ENCODE measurements at places on chromosomes 2 and 18. TPM values are rescaled to one million over a fixed set of nuclear protein-coding genes. Genes with fewer than 3 reads are reported as not detected.

DNA sequence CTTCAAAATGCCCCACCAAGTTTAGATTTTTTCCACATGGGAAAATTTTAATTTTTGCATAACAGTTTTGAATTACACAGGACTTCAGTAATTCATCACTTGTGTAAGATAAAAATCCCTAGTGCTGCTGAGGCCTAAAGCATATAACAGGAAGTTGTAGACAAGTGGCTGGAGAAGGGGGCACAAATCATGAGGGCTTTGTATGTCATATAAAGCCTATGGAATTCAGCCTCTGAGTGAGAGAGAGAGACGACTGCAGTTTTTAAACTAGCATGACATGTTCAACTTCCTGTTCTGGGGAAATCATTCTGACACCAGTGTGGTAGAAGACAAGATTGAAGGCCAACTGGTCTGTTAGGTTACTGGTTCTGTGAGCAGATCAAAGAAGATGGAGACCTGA, 187.3 kb upstream of the CHST9 start:
- H3K27ac ChIP-seq = no peak overlapping the region
- DNase-seq = no peak
- no peak overlapping the region for H3K4me3 ChIP-seq
- H3K36me3 ChIP-seq = no peaks in the 10 kb centered on the region
- H3K4me1 ChIP-seq = no peaks in the 10 kb centered on the region

DNA sequence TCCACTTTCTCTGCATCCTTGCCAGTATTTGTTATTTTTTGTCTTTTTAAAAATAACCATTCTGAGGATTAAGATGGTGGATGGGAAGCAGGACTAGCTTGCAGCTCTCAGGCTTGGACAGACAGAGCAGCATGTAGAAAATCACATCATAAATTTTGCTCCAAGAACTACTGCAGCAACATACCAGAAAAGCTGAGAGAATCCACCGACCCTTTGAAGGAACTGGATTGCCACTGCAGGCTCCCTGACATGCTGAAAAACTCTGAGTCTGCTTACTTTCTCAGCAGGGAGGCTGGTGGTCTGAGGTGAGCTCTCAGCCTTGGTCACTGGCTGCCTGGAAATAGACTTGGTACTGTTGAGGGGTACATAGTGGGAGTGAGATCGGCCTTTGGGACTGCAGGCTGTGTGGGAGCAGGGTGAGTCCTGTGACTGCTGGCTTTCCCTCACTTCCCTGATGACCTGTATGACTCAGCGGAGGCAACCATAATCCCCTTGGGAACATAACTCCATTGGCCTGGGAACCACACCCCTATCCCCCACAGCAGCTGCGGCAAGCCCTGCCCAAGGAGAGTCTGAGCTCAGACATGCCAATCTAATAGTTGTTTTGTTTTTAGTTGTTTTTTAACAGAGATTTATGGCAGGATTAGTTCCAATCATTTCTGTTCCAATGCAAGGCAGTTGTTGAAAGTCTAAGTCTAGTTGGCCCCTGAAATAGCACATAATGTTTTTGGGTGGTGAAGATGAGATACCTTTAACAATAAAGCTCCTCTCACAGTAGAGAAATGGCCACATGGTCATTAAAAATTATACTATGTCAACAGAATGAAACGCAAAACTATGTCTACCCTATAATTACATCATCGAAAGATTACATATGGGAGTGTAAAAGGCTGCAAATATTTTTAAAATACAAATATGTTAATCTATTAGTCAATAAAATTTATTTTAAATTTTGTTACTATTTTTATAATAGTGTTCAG, 414.2 kb upstream of the CHAC2 start:
- no peaks in the 10 kb centered on the region for H3K27me3 ChIP-seq
- DNase-seq = no peak
- no peaks in the 10 kb centered on the region for H3K36me3 ChIP-seq
- no peak overlapping the region for H3K27ac ChIP-seq
- H3K4me3 ChIP-seq = no peak overlapping the region

DNA sequence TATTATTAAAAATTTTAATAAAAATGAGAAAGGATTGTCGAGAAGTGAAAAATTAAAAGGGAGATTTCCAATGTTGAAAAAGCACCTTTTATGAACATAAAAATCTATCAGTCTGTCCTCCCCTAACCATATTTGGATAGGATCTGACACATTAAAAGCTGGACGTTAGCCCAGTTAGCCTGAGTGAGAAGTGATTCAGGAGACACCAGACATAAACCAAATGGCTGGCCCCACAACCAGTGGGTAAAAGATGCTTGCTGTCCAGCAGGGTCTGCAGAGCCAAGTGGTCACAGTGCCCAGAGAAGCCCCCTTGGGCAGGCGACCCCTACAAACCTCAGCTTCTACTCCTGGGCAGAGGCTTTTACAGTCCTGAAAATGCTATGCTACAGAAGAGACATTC, 253.8 kb upstream of the LYPD1 start:
- no peak for DNase-seq
- H3K4me3 ChIP-seq = no peak overlapping the region

GRCh38 chr2:222859786-222860612, 837 bp upstream of the ACSL3 start:
- H3K27ac ChIP-seq = peak overlapping the region; percentile 90
- no peaks in the 10 kb centered on the region for H3K27me3 ChIP-seq
- peak overlapping the region; percentile 82 for H3K4me3 ChIP-seq
- DNase-seq = no peak
- no peaks in the 10 kb centered on the region for H3K36me3 ChIP-seq

The SAP130 gene
- total RNA-seq = 30.9 TPM

The CXCR1 gene
- 0.16 TPM for total RNA-seq
